ENCODE measurements at places on chromosomes 5 and 9.
A peak's percentile ranks its signal among the peaks of the same experiment; 100 is the strongest.

GRCh38 chr5:139848508-139849100, 53.0 kb downstream of the PSD2 start:
- DNase-seq, result peak; percentile 42

DNA sequence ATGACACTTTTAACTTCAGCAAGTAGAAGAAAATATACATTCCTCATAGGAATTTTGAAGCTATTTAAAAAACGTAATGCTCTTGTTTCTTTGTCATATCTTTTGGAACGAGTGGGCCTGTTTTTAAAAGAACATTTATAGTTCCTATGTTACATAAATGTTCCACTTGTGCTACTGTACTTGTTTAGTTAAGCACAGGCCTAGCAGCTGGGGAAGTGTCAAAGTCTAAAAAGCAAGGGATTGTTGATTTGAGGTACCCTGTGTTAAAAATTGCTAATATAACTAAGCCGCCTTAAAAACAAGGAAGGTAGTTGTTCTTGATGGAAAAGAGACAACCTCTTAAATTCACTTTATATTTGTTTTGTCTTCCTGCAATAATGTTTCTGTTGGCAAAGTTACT, 27.2 kb upstream of the ELL2 start:
- DNase-seq, result no peak

GRCh38 chr9:97840521-97840920, 12.5 kb upstream of the FOXE1 start:
- no peak for DNase-seq

- DNase-seq, result no peak
Measured at GRCh38 chr9:121271368-121272341, 3.7 kb downstream of the GSN start.

DNA sequence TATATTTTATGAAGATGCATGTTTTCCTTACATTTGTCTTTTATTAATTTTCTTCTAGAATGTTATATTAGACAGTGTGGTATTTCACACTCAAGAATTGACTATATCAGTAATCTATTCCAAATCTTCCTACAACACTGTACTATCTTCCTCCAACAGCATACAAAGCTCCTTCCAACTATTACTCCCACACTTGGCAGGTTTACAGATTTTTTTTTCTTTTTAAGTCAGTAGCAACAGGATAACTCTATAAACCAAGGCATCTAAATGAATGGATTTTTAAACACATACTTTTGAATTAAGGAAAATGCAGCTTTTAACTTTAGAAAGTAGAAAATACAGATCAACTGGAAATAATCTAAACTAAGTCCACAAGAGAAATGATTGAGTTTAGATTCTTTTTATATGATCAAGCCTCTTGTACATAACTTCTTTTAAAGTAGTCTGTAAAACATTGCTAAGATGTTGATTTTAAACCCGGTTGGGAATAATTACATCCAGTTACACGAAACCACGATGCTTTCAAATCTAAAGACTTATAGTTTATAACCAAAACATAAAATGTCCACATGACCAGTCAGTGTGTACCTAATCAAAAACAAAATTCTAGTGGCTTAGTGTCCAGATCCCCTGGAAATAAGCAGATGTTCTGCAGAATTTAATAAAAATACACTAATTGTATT, 281.6 kb downstream of the ADAMTS6 start:
- DNase-seq, result no peak

GRCh38 chr5:181166812-181167733, 19.7 kb downstream of the OR2V2 start:
- no peak for DNase-seq

DNA sequence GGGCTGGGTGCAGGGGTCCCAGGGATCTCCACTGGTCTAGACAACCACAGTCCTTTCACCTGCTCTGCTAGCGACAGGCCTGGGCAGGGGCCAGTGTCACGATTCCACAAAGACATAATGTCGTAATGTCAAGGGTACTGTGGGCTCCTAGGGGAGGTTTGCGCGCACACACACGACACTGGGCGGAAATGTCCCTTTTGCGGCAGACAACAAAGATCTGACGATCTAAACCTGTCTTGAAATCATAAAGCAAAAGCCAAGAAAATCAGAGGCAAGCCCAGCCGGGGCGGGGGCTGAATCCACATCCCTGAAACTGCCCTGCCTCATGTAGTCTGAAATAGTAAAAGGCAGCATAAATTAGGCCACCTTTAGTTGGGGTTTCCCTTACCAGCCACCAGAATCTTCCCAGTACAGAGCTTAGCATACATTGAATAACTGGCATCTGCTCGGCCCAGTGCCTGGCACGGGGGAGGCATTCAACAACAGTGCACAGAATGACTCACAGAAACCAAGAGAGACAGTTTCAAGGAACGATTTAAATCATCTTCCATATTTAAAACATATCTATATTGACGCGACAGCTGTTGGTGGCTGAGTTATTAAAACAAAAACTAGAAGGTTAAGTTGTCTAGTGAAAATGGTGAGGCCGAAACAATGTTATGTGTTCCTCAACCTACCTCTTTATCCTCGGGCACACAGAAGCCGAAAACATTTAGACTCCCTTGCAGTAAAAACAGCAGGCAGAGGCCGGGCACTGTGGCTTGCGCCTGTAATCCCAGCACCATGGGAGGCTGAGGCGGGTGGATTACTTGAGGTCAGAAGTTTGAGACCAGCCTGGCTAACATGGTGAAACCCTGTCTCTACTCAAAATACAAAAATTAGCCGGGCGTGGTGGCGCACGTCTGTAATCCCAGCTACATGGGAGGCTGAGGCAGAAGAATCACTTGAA, 151.0 kb downstream of the MYO10 start:
- no peak for DNase-seq

- DNase-seq, result no peak
Measured at GRCh38 chr5:33641744-33642505, 201.2 kb downstream of the TARS1 start.

GRCh38 chr9:74449060-74449459, 48.1 kb upstream of the RORB start:
- DNase-seq, result no peak

DNA sequence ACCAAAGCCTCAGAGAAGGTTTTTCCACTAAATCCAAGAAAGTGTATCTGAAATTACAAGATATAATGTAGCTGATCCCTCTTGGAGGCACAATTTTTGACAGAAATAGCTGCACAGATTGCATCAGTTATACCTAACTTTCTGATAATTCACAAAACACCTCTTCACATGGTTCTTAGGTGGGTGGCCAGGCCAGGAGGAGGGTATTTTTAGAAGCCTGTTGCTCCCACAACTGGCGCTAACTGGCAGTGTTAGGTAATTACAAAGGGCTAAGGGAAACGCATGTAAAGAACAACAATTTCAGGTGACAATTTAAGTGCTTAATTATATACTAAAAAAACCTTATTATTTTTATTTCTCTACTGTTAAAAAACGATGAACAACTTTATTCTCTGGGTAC, 247.9 kb downstream of the BNC2 start:
- DNase-seq, result no peak

GRCh38 chr5:59972043-59972442, 78.5 kb upstream of the PDE4D start:
- DNase-seq, result no peak

DNA sequence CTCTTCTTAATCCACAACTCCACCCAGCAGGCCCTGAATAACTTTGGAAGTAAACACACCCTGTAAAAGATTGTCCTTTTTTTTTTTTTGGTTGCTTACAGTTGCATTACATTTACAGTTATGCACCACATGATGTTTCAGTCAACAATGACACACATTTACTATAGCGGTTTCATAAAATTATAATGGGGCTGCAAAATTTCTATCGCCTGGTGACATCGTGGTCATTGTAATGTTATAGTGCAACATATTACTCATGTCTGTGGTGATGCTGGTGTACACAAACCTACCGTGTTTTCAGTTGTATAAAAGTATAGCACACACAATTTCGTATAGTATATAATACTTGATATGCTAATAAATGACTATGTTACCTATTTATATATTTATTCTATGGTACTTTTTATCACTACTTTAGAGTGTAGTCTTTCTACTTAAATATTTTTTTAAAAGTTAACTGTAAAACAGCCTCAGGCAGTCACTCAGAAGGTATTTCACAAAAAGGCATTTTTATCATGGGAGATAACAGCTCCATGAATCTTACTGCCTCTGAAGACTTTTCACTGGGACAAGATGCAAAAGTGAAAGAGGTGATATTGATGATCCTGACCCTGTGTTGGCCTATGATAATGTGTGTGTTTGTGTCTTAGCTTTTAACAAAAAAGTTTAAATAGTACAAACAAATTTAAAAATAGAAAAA, 695.4 kb upstream of the CDH18 start:
- DNase-seq, result no peak

DNA sequence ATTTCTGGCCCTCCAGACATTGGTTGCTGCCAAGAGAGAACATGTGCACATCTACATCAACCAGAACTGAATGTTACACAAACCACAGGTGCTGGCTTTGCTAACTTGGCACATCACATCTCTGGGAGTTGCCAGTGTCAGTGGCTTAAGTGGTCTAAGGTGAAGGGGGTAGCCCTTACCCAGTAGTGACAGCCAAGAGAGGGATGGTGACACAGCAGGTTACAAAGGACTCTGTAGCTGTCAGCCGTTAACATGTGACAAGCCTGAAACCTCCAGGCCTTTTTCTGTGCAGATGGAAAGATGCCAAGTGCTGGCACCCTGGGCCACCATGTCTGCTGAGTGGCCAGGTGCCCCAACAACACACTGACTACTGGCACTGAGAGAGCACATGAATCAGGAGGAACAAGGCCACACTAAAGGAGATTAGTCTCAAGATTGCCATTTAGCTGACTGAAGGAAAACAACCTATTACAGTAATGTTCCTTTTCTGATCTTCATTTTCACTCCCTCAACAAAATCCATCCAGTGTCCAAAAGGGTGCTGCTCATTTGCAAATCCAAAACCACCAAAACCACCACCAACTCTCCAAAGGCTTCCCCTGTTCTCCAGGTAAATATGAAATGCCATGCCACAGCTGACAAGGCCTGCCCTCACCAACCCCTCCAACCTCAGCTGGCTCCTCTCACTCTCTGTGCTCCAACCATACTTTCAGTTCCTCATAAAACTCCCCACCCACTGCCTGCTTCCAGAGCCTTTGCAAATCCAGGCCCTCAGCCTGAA, 20.2 kb downstream of the SIL1 start:
- peak; percentile 2 for DNase-seq

DNA sequence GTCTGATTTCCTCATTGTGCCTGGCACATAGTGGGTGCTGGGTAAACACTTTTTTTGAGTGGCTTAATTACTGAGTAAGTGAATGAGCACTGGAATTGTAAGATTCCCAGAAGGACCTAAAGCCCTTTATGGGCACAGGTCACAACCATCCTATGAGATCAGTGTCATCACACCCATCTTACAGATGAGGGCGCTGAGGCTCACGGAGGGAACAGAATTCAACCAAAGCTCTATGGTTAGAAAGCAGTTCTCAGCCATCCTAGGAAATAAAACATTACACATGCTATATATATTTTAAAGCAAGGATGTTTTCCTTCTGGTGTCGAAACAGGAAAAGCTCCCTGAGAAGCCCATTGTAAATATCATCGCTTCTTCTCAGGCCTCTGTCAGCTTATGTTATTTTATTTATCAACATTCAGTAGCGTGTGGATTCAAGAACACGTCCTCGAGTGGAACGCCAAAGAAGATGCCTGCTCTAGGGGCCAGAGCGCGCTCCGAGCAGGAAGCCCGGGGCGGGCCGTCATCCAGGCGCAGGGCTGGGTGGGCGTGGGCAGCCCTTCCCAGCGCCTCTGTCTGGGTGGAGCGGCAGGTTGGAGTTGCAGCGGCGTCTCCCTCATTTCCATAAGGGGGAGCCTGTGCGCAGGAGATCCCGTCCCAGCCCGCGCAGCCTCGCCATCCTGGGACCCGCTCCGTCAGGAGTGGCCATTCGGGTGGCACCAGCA, 155.8 kb upstream of the SMIM23 start:
- no peak for DNase-seq

DNA sequence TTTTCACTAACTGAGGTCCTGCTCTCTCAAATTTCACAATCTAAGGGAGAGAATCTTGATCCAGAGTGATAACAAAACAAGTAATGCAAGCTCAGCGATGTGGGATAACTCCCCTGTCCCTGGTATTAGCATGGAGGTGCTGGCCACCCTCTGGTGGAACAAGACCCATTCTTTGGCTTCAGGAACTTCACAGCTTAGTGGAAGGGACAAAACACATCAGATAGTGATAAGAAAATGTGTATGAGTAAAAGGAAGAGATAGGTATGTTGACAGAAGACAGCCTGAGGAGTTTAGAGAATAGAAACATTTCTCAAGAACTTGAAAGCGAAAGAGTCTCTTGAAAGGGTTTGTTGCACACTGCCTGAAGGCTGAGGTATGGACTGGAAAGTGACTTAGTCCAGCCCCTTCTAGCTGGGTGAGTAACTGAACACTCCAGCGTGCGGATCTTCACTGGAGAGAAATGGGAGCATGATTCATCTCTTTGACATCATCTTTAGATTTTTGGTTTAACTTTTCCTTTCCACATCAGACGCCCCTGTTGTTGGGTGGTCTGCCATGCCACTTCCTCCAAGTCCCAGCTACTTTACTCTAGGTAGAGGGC, 25.4 kb upstream of the ZSWIM6 start:
- DNase-seq, result no peak

DNA sequence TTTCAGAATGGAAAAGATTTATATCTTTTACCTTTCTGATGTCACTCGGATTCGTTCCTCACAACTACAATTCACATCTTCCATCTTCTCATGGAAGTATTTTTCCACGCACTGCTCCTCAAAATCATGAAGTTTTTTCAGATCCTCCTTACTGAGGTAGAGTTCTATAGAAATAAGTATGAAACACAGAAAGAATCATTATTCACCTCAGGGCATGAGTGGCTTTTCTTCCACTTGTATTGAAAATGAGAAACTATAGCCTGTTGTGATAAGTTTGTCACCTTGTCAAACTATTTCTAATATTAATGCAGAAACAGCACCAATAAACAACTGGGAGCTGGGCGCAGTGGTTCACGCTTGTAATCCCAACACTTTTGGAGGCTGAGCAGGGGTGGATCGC, 116.0 kb downstream of the TRPM6 start:
- no peak for DNase-seq

- DNase-seq, result no peak
Measured at GRCh38 chr5:65778126-65778525, 56.1 kb downstream of the NLN start.

All from CD4-positive, alpha-beta T cell treated with Interferon alpha-2 for 1 hour (primary cell).